ENCODE measurements at places on chromosomes 2 and 18.

- DNase-seq, result no peak
Measured at GRCh38 chr18:24826605-24827004, 366.2 kb downstream of the HRH4 start.

- no peak for DNase-seq
Measured at GRCh38 chr2:64018701-64019082, 536 bp downstream of the VPS54 start.

- no peak for DNase-seq
Measured at GRCh38 chr2:10326151-10326616, 23.5 kb downstream of the HPCAL1 start.

- no peak for DNase-seq
Measured at GRCh38 chr18:65761636-65762295, 11.0 kb downstream of the CDH7 start.

DNA sequence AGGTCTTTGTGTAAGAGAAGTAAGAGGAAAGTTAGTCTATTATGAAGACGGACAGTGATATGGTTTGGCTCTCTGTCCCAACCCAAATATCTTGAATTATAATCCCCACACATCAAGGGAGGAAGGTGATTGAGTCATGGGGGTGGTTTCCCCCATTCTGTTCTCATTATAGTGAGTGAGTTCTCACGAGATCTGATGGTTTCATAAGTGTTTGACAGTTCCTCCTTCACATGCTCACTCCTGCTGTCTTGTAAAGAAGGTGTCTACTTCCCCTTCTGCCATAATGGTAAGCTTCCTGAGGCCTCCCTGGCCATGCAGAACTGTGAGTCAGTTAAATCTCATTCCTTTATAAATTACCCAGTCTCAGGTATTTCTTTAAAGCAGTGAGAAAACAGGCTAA is 67.6 kb downstream of the NEURL3 start:
- no peak for DNase-seq

- DNase-seq, result no peak
Measured at GRCh38 chr2:108906403-108907077, 82.5 kb downstream of the EDAR start.

DNA sequence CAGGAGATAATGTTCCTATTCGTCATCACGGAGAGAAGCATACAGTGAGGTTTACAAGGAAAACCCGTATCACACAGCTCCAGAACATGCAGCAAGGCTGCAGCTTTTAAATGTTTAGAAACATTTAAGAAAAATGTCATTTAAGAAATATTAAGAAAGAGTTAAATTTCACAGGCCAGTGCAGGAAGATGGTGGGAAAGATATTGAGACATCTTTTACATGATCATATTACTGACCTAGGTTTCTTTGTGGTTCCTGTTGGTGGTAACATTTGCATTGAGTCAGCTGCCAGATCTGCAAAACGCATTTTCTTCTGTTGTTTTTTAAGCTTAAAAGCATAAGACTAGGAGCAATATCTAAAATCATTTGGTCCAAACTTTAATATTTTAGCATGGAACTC is 44.9 kb downstream of the CPO start:
- no peak for DNase-seq

DNA sequence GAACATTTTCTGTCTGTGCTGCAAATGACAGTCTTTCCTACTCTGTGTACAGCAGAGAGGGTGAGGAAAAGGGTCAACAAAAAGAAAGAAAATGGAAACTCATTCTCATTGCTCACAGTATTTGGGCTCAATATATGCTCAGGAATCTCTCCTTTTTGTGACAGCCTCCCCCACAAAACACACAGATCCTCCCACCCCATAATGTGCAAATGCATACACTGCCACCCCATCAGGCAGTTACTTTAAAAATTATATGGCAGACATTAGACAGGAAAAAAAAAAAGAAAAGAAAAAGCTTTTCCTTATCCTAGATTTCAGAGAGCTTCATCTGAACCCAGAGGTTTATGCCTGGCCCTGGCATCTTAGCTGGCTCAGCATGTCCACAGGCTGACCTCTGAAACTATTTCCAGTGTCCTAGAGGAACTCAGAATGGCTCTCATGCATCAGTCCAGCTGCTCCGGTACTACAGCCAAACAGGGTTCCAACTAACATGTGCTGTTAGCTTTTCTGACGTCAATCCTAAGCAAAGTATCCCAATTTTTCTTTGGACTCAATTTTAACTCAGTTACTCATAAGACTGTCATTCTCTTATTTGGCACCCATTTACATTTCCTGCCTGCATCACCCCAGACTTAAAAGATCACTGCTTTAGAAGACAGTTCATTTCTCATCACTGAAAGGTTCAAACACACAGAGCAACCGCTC is 105.9 kb downstream of the RBMS1 start:
- DNase-seq, result no peak

- no peak for DNase-seq
Measured at GRCh38 chr18:68176901-68177300, 538.0 kb downstream of the TMX3 start.

- no peak for DNase-seq
Measured at GRCh38 chr2:26034637-26034992, 731 bp downstream of the RAB10 start.

- no peak for DNase-seq
Measured at GRCh38 chr2:153072077-153072476, 353.7 kb downstream of the ARL6IP6 start.

GRCh38 chr18:80148326-80149199 is 39.5 kb downstream of the ADNP2 start:
- DNase-seq, result no peak

- no peak for DNase-seq
Measured at GRCh38 chr2:9341337-9341887, 81.9 kb downstream of the ITGB1BP1 start.

DNA sequence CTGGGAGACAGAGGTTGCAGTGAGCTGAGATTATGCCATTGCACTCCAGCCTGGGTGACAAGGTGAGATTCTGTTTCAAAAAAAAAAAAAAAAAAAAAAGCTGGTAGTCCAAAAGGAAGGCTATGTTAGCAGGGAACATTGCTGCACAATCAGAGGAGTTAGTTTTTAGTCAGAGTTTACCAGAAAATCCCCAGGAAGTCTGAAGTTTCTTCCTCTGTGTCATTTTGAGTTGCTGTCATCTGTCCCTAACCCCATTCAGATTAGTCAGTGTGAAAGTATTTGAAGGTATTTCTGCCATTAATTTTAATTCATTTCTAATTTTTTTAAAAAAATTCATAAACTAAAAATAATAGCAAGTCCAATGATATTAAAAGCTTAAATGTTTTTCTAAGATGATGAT is 33.5 kb upstream of the CERS6 start:
- no peak for DNase-seq

GRCh38 chr2:47386551-47386950 is 16.4 kb upstream of the MSH2 start:
- DNase-seq, result no peak

- DNase-seq, result no peak
Measured at GRCh38 chr2:189474526-189474925, 33.3 kb downstream of the WDR75 start.

- no peak for DNase-seq
Measured at GRCh38 chr2:21181957-21182356, 58.2 kb downstream of the TDRD15 start.

GRCh38 chr2:17877811-17878280 is 621 bp upstream of the KCNS3 start:
- no peak for DNase-seq

DNA sequence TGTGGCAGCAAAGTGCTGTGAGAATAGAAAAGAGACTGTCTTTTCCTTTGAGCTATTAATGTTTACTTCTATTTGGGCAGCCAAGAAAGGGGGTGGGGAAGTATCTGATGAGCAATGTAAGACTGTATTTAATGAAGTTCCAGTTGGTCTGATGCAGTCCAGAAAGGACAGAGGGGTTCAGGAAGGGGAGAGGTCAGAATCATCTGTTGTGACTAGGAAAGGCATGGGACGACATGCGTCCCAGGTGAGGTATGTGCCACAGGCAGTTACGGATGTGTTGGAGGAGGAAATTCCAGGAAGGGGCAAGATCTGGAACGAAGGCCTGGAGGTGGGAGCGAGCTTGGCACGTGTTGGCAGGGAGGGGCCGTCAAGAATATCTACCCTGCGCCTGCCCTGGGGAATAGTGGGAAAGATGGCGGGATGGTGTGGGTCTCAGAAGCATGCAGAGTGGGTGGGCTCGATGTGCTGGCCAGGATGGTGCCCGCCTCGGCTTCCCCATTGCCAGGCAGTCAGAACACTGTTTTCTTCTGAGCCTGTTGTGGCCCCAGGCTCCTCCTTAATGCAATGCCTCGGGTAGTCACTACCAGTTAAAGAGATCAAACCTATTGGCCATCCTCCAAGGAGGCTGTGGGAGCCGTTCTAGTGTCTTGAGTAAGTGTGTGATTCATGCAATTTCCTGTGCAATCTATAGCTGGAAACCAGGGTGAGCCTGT is 57.8 kb upstream of the TXNDC2 start:
- DNase-seq, result no peak

DNA sequence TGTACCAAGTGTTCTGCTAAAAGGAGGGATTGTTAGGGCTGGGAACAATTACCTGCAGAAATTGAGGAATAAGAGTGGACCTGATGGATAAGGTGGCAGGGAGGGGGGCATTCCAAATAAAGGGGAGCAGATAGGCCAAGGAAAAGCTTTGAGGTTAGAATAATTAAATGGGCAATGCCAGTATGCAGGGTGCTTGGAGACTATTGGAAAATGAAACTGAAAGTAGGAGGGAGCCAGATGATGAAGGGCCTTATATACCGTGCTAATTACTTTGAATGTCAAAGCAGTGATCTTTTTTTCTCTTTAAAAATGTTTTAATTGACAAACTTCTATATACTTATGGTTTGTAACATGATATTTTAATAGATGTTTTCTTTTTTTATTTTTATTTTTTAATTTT is 42.9 kb downstream of the MMADHC start:
- DNase-seq, result no peak

DNA sequence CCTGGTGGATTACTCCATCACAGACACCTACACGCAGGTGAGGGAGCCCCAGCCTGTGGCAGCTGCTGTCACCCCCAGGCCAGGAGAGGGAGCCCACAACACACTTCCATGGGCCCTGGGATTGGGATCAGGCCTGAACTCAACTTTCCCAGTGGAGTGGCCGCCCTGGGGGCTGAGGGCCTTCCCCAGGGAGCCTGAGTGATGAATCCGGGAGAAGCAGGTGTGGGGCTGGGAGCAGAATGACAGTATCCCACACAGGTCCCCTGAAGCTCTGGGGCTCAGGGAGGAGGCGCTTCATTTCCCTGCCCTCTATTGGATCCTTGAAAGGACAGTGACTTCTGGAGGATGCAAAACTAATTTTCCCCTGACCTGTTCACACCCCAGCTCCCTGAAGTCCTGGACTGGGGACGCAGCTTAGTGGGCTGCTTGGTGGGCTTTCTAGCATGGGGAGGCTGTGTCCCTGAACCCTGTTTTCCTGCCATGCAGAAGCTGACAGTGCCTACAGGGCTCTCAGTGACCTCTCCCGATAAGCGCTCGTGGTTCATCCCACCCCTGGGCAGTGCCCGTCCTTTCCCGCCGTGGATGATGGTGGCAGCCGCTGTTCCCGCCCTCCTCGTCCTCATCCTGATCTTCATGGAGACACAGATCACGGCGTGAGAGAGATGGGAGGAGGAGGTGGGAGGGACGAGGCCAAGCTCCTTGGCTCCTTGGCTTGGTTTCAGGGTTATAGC is 11.0 kb downstream of the SLC4A3 start:
- no peak for DNase-seq

DNA sequence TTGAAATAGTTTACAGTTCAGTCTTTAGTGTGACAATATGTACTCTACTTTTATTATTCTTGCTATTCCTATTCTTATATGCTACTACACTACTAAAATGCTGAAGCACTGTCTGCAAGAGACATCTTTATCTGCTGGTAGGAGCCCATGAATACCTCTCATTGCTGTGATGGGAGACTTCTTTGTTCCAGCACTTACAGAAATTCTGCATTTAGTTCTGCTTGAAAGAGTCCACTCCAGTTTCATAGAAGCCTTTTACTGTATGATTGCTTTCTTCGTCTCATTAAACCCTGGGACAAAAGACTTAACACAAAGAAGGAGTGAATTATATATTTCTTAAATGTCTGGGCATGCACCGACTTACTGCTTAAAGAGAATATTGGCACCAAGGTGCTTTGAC is 272.7 kb downstream of the CD226 start:
- DNase-seq, result no peak

DNA sequence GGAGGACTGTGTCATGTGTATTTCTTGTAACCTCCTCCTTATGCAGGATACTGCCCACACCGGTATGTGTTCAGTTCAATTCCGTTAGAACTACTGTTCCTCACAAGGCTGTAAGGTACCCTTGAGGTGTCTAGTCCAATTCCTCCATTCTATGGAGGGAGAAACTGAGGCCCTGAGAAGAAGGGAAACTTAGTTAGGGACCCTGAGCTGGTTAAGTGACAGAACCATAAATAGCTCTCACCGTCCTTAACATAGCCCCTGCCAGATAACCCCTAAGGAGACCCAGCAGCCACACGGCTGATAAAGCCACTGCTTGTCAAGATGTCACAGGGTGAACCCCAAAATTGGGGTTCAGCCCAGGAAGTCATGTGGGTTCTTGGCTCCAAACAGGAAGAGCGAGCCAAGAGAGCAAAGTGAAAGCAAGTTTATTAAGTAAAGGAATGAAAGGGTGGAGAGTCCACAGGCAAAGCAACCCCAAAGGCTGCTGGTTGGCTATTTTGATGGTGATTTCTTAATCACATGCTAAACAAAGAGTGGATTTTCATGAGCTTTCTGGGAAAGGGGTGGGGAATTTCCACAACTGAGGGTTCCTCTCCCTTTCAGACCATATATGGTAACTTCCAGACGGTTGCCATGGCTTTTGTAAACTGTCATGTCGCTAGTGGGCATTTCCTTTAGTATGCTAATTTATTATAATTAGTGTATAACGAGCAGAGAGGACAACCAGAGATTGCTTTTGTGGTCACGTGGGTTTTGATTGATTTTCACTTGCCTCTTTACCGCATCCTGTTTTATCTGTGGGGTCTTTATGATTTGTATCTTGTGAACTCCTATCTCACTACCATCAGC is 83.4 kb upstream of the RTN4 start:
- DNase-seq, result no peak

DNA sequence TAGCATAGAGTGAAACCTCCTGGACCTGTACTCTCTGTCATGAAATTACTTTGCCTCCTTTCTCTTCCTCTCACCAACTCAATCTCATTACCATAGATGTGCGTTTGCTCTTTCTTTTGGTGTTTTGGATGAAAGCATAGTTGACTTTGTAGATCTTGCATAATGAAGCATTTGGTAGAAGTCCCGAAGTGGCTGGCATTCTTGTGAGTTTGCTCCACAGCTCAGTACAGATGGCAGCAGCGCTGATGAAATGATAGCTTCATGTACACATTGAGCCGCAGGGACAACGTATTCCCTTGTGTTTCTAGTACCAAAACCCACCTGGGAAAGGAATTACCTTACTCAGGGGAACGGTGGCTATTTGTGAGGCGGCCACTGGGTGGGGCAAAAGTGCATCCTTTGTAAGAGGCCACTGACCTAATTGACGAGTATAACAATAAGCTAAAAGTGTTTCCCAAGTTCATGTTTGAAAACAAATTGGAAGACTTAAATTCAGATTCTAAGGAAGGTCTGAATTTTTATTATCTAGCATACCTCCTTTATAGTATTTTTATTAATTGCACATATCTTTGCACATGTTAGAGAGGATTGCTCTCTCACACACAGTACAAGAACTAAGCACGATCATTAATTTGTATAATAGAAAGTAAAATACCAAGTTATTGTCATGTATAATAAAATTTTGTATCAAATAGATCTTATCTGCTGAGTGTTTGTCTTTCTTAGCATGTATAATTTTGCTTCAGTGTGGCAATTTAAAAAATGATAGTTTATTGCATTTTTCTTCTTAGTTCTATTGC is 25.4 kb upstream of the CDH7 start:
- DNase-seq, result no peak

Measured in esophagus squamous epithelium (tissue), 5 donors.